ENCODE measurements at places on chromosomes 1 and 21.

- DNase-seq: no peak
Observed at GRCh38 chr1:166999075-166999474, 10.0 kb downstream of the MAEL start.

DNA sequence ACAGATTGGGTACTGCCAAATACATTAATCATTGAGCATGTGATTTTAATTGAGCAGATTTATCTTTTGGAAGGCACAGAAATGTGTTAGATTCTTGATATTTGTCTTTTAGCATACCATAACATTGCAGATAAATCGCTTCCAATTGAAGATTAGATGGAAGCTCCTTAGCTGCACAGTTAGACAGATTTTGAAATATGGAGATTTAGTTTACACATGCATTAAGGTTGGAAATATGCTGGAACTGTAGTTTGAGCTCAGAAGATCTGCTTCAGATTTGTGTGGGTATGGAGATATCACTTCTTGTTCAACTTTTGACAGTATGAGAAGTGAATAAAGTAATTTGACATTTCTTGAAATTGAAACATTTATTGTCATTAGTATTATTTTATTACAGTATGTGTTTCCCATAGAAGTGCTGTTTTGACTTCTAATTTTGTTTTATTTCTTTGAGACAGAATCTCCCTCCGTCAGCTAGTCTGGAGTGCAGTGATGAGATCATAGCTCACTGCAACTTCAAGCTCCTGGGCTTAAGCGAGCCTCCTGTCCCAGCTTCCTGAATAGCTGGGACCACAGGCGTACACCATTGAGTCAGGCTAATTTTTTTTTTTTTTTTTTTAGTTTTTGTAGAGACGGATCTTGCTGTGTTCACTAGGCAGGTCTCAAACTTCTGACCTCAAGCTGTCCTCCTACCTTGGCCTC lies 29.1 kb downstream of the THRAP3 start:
- no peak for DNase-seq

- no peak for DNase-seq
Observed at GRCh38 chr1:86389307-86389706, 6.8 kb downstream of the ODF2L start.

DNA sequence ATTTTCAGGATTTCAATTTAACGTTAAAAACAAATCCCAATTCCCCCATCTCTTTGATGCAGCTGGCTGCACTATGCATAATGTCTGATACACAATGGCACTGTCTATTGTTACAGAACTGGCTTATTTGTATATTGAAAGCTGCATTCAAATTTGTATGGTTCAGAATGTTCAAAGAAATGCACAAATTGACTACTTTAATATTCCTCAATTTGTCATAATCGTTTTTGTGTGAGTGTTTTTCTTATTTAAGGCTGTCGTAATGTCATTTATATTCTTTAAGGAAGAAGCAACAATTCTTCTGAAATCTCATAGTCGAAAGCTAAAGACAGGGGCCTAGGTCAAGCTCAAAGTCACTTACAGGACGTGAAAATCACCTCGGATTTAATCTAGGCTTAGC lies 341.4 kb upstream of the ZRANB2 start:
- no peak for DNase-seq

- peak; percentile 73 for DNase-seq
Observed at GRCh38 chr1:204363335-204364114, 3.8 kb upstream of the PLEKHA6 start.

- no peak for DNase-seq
Observed at GRCh38 chr1:183876309-183876708, 71.4 kb downstream of the RGL1 start.

DNA sequence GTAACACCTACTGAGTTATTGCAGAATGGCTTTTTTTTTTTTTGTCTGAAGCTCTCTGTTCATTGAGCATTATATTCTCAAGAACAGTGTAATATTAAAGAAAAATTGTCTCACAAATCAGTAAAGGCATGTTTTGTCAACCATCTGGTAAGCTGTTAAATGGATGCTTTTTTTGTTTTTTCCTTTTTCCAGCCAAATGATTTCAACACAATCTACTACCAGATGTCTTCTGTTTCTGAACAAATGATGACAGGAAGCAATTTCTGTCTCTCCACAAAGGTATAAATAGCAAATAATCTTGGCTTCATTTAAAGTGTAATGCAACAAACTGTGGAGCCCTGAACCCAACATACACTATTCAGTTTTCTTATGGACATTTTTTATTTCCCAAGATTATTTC lies 78.6 kb upstream of the RGS2 start:
- no peak for DNase-seq

DNA sequence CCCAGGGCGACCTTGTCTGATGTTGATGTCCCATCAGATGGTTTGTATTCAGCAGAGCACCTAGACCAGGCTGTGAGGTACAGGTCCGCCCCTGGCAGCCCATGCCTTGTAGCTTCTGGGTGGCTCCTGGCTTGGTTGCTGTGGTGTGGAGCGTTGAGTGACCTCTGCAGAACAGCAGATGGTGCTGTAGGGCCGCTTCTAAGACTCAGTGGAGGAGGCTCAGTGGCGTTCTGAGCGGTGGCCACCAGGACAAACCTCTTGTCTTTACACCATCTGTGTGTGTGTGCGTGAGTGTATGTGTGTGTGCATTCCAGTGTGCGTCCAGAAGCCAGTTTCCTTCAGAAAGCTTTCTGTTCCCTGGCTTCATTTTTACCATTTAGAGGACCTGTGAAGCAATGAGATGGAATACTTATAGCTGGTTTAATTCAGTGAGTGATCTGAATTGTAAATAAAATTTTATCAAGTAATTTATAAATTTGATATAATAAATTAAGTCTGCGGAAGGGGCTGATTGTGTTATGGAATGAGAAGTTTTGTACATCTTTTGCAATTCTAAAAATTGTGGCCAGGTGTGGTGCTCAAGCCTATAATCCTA lies 66.1 kb downstream of the ADARB1 start:
- DNase-seq: peak; percentile 69

GRCh38 chr1:2474933-2475371 lies 1.1 kb upstream of the PLCH2 start:
- no peak for DNase-seq
